ENCODE measurements at places on chromosomes 4 and X.

GRCh38 chr4:66585767-66586166 lies 915.5 kb upstream of the EPHA5 start:
- no peak for DNase-seq

DNA sequence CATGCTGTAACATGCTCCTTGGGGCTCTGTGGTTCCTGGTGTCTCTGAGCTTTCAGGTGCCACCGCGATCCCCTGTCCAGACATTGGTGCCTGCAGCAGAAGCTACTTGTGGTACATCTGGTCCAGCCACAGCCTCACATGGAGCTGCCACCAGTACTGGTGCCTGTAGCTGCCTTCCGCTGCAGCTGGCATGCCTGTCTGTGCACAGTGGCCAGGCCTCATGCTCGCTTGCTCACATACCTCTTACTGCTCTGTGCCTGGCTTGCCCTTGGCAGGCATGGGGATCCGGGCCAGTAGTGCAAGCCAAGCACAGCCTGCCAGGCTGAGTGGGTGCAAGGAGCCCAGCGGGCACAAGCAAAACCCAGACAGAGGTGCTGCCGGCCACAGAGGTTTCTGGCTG lies 618.6 kb downstream of the DMD start:
- DNase-seq: no peak

DNA sequence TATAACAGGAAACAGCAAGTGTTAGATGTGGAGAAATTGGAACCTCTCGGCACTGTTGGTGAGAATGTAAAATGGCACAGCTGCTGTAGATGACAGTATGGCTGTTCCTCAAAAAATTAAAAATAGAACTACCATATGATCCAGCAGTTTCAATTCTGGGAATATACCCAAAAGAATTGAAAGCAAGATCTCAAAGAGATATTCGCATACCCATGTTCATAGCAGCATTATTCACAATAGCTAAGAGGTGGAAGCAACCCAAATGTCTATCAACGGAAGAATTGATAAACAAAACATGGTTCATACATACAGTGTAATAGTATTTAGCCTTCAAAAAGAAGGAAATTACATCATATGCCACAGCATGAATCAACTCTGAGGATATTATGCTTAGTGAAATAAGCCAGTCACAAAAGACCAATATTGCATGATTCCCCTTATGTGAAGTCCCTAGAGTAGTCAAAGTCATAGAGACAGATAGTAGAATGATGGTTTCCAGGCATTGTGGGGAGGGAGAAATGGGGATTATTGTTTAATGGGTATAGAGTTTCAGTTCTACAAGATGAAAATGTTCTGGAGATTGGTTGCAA lies 467.7 kb downstream of the IDS start:
- DNase-seq: no peak

DNA sequence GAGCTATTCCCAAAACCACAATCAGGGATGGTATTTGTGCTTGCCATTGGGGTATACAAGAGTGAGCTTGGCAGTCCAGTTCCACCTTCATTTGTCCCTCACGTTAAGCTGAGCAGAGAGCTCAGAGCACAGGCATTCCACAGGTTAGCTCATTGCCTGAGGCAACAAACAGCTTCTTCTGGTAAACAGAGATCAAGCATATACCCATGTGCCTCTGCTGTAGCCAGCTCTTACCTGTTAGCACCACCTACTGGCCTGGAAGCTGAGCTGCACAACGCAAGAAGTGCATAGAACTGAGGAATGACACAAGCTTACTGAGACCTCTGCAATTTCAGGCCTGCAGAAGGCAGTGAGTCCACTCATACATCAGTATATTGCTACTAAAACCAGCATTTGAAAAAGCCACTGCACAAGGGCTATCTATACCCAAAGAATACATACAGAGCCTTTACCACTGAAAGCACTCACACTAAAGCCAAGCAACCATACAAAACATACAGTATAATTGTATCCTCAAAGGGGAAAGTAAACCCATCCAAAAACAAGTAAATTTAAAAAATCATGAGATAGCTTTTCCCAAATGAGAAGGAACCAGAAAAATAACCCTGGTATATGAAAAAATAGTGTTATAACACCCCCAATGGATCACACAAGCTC lies 258.3 kb upstream of the GABRA2 start:
- no peak for DNase-seq

DNA sequence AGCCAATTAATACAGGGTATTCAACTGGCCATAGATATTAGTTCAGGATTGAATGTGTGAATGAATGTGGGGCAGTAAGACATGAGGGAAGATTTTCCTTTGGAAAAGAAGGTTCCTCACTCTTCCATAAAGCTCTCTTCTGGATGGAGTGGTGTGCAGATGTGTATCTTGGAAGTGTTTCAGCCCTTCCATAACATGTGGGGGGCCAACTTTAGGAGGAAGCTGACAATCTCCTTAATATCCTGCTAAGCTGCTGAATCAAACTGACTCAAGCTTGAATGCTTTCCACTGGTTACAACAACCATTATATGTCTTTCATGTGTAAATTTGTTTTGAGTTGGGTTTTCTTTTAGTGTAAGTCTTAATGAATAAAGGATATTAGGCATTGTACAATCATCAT lies 40.3 kb downstream of the FANCB start:
- no peak for DNase-seq

DNA sequence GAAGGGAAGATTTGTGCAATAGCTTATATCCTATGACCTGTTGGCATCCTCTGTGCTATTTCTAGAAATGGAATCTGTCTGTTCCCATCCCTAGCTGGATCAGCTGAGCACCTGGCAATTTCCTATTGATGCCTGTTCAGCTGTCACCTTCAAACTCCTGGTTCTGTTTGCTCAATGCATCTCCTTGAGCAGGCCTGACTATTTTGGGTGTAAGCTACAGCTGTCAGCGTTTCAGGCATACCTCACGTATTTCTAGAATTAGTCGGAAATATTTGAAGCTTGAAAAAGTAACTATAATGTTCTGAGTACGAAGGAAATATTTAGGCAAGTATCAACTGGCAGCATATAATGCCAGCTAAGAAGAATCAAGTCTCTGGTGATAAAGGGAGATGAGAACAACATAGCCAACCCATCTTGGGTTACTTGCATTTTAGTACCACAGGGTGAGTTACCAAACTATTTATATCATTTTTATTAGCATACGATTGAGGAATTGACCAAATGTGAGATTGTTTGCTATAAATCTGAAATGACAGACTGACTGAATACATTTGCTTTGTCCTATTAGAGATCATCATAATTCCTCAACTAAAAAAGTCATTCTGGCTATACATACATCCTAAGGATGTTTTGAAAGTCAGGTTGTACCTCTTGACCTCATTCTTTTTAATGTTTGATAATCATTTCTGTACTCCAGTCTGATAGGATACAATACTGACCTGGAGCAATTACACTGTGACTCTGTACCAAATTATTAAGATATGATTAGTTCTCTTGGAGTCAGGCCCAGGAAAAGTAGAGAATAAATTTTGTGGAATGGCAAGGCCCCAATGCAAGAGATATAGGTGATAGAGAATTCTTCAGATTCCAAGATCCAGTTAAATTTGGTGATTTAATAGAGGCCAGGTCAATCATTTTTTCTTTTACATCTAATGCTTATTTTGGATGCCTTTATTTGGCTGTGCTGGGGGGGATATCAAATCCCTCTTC lies 36.4 kb upstream of the PLAC1 start:
- DNase-seq: no peak

GRCh38 chr4:186487726-186488125 lies 67.6 kb downstream of the MTNR1A start:
- DNase-seq: no peak
